Dermis blood vessel endothelial cell (primary cell): ENCODE measurements at places on chromosomes 4 and X. TPM values are rescaled to one million over a fixed set of nuclear protein-coding genes. Genes with fewer than 3 reads are reported as not detected.

Gene AREG
- total RNA-seq: 0.19 and 0.34 TPM in 2 replicates

Gene TMEM165
- total RNA-seq: 129 and 169 TPM in 2 replicates

Gene SYNPO2
- 0.17 and 0.19 TPM in 2 replicates for total RNA-seq

Gene SOWAHB
- under 0.01 TPM in 1 of 2 replicates, not detected in the other for total RNA-seq
